ENCODE measurements at places on chromosomes 1 and 21.

DNA sequence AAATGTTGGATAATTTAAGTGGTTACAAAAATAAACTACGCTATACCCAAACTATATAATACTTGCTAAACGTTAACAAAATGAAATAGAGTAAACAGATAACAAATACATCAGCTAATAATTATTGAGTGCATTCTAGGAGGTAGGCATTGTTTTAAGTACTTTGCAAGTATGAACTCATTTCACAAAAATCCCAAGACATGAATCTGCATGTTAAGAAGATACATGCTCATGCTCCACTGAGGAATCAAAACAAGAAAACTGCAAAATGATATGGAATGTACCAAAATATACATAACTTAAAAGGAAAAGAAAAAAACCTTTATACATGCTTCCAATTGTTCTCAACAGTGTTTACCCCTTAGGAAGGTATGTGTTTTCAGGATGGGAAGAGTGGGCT lies 2.5 kb downstream of the FRRS1 start:
- DNase-seq, result no peak

GRCh38 chr1:113784104-113784779 lies 25.0 kb upstream of the PHTF1 start:
- no peak for DNase-seq

GRCh38 chr1:230091473-230092231 lies 24.6 kb downstream of the GALNT2 start:
- no peak for DNase-seq

DNA sequence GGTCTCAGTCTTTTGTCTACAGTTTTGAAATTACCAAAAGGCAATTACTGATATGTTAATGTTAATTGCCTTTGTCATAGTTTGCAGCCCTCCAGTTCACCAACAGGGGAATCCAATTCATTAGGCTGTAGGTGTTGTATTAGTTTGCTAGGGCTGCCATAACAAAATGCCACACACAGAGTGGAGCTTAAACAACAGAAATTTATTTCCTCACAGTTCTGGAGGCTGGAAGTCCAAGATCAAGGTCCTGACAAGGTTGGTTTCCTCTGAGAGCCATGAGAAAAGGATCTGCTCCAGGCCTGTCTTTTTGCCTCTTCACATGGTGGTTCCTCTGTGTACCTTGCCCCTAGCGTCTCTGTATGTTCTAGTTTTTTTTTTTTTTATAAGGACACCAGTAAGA lies 1.3 kb downstream of the RTCA start:
- DNase-seq, result no peak

DNA sequence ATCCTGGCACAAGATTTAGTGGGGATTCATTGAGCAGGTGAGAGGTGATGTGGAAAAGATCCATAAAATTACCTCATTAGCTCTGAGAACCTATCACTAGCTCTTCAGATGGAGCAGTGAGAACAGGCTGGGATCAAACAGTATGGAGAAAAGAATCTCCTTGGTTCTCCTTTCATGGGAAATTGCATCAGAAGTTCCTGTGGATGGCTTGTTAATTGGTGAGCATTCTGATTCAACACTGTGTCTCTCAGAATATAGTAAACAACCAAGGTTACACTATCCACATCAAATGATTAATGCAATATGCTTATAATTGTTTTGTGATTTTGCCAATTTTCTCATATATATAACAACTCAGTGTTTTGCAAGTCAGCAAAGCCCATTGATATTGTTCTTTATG lies 8.3 kb upstream of the CD55 start:
- no peak for DNase-seq

GRCh38 chr1:178664278-178664677 lies 60.8 kb upstream of the RALGPS2 start:
- no peak for DNase-seq

GRCh38 chr1:12057382-12057781 lies 5.7 kb upstream of the TNFRSF8 start:
- no peak for DNase-seq

DNA sequence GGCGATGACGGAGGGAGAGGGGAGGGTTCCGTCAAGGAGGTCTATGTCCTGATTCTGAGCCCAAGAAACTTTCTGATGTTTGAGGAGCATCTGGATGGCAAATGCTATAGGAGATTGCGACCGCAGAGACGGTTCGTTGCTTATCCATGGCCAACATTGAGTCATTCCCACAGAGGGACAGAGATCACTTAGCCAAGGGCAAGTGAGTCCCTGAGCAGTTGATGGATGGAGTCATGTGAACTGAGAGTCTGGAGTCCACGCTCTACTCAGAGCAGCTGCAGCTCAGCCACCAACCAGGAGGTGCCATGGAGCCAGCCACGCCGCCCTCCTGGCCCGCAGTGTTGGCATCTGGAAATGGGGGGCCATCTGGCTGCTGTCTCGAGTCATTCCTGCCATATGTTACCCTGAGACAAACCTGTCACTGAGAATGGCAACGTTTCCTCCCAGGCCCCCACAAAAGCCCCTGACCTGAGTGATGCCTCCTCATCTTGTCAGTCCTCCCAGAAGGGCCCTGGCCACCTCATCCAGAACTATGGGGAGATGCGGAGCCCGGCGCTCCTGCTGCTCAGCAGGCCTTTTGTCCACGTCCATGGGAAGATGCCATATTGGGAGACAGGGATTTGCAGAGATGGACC lies 58.6 kb downstream of the ATP5PO start:
- DNase-seq, result no peak

DNA sequence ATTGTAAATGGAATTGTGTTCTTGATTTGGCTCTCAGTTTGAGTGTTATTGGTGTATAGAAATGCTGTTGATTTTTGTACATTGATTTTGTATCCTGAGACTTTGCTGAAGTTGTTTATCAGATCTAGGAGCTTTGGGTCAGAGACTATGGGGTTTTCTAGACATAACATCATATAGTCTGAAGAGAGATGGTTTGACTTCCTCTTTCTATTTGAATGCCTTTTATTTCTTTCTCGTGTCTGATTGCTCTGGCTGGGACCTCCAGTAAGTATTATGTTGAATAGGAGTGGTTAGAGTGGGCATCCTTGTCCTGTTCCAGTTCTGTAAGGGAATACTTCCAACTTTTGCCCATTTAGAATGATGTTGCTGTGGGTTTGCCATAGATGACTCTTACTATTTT lies 39.1 kb upstream of the ANGPTL1 start:
- no peak for DNase-seq

DNA sequence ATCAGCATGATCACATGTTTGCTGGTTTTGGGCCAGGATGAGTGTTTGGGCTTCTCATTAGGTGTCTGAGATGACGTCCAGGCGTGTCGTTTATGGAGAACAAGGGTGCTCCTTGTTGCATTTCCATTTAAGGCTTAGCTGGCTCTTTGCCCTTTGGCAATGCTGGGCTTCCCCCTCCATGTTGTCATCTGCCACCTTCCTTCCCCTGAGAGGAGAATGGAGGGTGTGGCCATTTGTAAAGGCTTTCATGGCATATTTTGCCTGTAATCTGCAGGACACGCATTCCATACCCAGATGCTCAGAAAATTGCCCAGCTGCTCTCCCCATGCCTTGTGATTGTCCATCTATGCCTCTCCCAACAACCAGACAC lies 27.7 kb downstream of the PKP1 start:
- no peak for DNase-seq

DNA sequence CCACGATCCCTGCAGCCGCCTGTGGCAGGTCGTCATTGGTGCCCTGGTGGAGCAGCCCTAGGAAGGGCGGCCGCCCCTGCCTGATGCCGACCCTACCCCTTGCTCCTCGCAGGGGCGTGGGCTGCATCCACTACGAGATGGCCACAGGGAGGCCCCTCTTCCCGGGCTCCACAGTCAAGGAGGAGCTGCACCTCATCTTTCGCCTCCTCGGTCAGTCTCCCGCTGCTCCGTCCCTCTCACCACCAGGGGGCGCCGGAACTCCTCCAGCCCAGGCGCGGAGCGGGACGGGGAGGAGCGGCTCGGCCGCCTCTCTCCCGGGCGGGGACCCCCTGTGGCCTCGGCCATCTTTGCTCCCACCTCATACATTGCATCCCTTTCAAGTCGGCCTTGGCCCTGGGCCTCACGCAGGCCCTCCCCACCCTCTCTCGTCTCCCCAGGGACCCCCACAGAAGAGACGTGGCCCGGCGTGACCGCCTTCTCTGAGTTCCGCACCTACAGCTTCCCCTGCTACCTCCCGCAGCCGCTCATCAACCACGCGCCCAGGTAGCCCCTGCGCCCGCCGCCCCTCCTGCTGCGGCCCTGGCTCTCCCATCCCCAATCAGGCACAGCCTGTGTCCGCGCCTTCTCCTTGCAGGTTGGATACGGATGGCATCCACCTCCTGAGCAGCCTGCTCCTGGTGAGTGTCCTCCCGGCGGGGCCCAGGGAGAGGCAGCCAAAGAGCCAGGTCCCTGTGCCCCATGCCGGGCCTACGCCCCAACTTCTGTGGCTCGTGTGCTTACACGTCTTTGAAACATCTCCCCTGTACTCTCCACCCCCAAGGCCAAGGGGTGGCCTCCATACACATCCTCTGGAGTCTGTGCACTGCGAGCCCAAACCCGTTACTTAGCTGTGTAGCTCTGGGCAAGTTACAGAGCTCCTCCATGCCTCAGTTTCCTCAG lies 24.7 kb downstream of the CDK18 start:
- DNase-seq, result peak; percentile 89

- no peak for DNase-seq
Measured at GRCh38 chr1:116762781-116763115, 8.5 kb downstream of the CD2 start.

DNA sequence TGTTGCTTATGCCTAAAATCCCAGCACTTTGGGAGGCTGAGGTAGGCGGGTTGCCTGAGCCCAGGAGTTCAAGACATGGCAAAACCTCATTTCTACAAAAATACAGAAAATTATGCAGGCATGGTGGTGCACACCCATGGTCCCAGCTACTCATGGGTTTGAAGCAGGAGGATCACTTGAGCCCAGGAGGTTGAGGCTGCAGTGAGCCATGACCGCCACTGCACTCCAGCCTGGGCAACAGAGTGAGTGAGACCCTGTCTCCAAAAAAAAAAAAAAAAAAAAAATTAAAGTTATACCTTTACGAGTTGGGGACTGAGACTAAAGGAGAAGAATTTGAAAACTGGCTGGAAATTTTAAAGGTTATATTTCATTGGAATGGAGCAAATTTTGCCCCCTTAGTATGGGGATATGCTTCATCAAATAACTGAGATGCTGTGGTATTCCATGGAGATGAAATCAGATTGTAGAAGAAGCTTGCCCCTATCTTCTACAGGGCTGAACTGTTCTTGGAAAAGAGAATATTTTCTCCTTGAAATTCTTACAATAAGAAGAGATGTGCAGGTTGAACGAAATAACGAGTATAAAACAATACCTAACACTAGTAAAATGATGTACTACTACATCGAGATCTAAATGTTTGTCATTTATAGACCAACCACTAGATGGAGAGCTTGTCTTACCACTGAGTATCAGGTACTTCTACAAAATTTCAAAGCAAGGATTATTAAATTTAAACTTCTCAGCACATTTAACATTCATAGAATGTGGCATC lies 34.9 kb upstream of the SCYL3 start:
- DNase-seq, result no peak

GRCh38 chr1:85125891-85126290 lies 74.9 kb downstream of the SYDE2 start:
- DNase-seq, result no peak

DNA sequence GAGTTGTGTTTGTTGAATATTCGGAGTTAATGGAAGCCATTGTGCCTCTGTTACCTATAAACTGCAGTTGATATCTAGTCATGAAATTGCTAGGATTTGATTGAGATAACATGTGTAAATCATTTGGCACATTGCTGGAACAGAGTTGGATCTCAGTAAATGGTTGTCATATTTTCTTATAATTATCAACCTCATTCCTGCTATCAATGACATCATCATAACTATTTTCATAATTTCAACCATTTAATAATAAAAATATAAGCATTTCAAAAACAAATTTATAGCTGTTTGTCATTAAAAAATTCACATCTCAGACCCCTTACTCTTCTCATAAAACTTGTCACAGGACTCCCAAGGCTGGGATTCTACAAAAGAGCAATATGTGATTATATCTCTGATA lies 133.4 kb downstream of the PTGER3 start:
- DNase-seq, result no peak

DNA sequence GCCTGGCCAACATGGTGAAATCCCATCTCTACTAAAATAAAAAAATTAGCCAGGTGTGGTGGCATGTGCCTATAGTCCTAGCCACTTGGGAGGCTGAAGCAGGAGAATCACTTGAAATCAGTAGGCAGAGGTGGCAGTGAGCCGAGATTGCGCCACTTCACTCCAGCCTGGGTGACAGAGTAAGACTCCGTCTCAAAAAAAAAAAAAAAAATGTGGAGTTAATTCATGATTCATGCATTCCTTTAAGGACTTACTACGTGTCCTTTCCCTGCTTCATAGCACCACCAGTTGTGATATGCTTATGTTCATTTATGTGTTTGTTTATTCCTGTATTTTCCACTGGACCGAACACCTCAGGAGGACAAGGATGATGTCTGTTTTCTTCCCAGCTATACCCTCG lies 12.7 kb upstream of the PRELP start:
- DNase-seq, result no peak

GRCh38 chr21:32457360-32457840 lies 44.9 kb downstream of the EVA1C start:
- DNase-seq, result no peak

DNA sequence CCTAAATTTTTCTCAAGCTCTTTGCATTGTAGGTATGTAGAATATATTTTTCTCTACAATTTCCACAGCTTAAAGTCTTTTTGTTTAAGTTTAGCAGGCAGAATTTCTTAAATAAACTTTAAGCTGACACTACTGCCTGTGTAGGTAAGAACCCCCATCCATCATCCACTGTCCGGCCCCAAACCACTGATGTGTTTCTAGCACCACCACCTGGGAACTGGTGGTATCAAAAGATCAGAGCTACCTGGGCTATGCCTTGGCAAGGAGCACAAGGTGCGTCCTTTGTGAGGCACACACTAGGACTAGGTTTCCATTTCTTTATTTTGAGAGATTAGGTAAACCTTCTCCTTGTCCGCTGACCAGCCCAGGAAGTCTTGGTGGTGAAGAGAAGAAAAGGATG lies 10.5 kb upstream of the LELP1 start:
- DNase-seq, result no peak

DNA sequence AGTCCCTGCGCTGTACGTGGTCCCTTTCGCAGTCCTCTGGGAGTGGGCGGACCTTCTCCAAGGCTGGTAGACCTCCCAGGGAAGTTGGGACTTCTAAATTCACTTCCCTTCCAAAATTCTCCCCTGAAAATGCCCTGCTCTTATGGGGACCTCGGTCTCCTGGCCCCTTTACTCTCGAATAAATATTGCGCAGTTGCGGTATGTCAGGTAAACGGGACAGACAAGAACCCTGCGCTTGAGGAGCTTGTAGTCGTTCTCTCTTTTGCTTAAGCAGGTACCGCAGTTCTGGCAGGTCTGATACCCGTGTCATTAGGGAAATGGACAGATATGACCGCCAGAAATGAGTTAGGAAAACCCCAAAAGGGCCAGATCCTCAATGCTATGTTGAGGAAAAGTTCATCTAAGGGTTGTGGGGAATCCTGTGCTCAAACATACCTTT lies 561 bp downstream of the KIF2C start:
- no peak for DNase-seq

Data from cardiac septum (tissue), 1 donor.